ENCODE measurements at places on chromosomes 7 and 10. TPM values are rescaled to one million over a fixed set of nuclear protein-coding genes. Genes with fewer than 3 reads are reported as not detected.

ATOH7 gene
- 0.11 TPM for total RNA-seq

DNA sequence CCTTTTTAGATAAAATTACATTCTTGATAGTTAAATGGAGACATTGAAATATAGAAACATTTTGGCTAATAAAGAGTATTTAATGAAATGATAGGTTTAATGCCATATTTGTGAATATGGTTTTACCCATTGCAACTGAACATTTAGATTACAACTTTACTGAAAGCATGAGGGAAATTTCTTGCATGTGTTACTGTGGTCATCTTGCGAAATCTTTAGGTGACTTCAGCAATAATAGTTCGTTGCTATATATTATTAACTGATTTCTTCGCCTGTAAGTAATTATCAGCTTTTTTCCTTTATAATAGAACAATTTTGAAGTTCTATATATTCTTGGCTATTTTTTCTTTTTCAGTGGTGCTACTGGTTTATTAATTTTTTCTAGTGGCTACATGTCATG, 83.2 kb downstream of the MLLT10 start:
- no peak for DNase-seq

GRCh38 chr10:47449979-47450378, 33.9 kb downstream of the ANXA8 start:
- no peak for DNase-seq

CPN1 gene
- total RNA-seq, result not detected

- no peak for DNase-seq
These were observed 403.1 kb downstream of the ADRA2A start for GRCh38 chr10:111479966-111480365.

- DNase-seq, result no peak
These were observed 188.1 kb downstream of the NRP1 start for GRCh38 chr10:33146189-33147012.

DNA sequence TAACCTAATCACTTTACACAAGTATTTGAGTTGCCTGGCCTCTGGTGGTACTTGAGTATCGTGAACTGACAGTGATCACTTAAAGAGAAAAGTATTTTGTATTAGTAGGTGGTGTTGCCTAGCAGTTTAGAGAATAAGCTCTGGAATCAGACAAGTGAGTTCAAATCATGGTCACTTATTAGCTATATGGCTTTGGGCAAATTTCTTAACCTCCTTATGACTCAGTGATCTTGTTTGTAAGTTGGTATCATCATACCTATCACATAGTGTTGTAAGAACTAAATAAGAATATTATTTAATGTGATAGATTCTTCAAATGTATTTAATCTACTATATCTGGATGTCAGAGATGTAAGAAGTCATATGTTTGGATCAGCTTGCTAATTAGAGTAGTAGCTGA, 163.8 kb downstream of the RNF133 start:
- DNase-seq, result no peak

DNA sequence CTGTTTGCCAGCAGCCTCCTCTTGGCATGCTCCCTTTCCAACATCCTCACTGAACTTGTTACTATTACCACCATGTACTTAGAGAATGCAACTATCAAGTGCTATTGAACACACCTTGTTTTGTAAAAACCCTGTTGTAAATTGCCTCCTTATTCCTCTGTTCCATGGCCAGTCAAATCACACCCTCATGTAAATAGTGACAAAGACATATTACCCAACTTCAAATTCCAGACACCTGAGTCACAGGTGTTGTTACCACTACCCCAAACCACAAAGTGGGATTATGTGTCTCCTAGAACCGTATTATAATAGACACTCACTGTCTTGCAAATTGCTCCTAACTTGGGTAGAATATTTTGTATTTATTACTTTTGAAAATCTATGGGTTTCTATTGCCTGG, 263.2 kb upstream of the C7orf33 start:
- DNase-seq, result peak; percentile 7

- DNase-seq, result no peak
These were observed 125.9 kb downstream of the JAZF1 start for GRCh38 chr7:28054531-28055160.

DNA sequence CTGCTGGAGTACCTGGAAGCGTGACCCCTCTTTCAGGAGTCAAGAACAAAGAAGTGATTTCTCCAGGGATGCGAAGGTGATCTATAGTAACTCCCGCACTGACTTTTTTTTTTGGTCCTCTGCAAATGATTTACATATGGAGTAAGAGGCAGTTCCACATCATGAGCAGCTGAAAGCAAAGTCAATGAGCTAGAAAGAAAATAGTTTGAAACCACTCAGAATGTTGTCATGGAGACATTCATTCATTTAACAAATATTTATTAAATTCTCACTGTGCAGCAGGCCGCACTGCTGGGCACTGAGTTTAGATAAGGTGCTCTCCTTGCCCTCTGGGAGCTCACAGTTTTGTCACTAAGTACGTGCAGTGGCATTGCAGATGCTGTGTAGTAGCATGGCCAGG, 206.7 kb downstream of the CAMK1D start:
- no peak for DNase-seq

DNA sequence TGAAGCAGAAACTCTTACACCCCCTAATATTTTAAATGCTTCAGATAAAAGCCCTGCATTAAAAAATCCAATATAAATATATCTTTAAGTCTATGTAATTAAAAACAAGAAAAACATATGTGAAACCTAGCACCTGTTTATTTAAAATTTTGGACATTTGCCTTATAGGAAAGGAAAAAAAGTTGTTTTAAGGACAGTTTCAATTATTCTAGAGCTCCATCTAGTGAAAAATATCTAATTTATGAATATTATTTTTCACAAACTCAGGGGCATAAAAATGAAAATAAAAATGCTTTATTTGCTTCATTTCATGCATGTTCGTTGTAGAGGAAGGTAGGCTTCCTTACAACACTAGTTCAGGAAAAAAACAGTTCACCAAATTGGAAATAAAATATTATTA, 26.1 kb downstream of the ENKUR start:
- peak; percentile 8 for DNase-seq

GRCh38 chr10:50740293-50740648, 535 bp downstream of the ASAH2B start:
- DNase-seq, result peak; percentile 73

GPR15LG gene
- not detected for total RNA-seq

All from LHCN-M2 (cell line).